ENCODE measurements at places on chromosomes 5 and 9. TPM values are rescaled to one million over a fixed set of nuclear protein-coding genes. Genes with fewer than 3 reads are reported as not detected.

The MIER3 gene
- total RNA-seq = 30.0 TPM

GRCh38 chr9:130209422-130209821 is 37.2 kb downstream of the NCS1 start:
- no peak for DNase-seq

The TPM2 gene
- 2,001 TPM for total RNA-seq

The TMEM215 gene
- total RNA-seq = 3.0 TPM

DNA sequence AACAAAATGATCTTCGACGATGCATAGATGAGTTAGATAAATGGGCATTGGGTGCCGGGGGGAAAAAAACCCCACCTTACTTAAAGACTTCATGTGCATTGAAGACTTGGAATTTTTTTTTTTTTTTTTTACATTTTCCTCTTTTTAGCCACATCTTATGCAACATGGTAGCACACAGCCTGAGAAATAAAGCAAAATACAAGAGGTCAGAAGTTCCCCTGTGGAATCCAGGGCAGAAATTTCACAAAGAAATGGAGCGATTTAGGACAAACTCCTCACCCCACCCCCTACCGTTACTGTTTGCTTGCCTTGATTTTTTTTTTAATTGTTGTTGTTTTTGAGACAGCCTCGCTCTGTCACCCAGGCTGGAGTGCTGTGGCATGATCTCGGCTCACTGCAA is 153.2 kb downstream of the GOLPH3 start:
- no peak for DNase-seq

Data from astrocyte (in vitro differentiated cells and primary cell).